ENCODE measurements at places on chromosomes 16 and 17.

GRCh38 chr17:40813804-40814203 is 8.6 kb downstream of the KRT10 start:
- no peak for DNase-seq

GRCh38 chr16:47262938-47263337 is 119.2 kb upstream of the NETO2 start:
- no peak for DNase-seq

- no peak for DNase-seq
These were observed 53.0 kb downstream of the N4BP1 start for GRCh38 chr16:48556913-48557351.

- DNase-seq, result no peak
These were observed 868 bp downstream of the MED13 start for GRCh38 chr17:62064029-62064790.

DNA sequence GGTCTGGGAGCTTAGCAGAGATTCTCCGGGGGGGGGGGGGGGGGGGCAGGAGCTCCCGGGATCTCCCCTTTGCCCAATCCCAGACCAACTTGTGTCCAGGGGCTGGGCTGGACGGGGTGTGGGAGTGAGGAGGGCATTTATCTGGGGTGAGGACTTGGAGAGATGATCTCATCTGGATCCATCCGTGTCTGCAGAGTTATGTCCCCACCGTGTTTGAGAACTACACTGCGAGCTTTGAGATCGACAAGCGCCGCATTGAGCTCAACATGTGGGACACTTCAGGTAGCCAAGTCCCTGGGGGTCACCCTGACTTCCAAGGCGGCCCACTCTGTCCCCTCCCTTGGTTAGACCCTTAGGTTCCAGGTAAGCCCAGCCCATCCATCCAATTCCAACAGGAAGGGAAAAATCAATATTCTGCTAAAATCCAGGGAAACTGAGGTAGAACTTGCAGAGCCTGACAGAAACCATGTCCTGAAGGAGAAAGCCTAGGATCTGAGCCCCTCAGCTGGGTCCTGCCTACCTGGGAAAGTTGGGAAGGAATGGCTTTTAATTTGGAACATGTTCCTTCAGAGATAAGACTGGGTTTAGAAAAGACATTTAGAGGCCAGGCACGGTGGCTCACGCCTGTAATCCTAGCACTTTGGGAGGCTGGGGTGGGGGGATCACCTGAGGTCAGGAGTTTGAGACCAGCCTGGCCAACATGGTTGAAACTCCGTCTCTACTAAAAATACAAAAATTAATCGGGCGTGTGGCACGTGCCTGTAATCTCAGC is 921 bp downstream of the RND2 start:
- DNase-seq, result no peak

DNA sequence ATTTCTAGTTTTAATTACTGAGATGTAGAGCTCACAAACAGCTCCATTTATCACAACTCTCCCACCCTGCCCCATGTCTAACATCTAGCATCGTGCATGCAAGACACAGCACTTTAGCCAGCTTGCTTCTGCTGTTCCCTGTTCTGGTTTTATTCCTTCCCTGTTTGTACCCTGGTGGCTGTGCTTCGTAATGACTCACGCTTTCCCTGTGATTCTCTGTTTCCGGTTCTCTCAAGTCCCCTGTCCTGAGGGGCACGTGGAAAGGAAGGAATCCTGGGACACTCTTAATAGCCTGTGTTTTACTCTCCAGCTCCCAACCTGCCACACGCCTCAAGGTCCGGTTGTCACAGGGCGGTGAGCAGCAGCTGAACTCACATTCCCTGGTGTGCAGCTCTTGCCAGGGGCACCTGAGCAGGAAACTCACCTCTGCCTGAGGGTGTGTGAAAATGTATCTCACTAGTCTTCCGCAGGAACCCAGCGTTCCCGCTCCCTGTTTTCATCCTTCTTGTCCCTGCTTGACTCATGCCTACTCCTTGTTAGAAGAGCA is 10.6 kb downstream of the SHISA6 start:
- DNase-seq, result no peak

- no peak for DNase-seq
These were observed 40.7 kb upstream of the DLX4 start for GRCh38 chr17:49928126-49928800.

DNA sequence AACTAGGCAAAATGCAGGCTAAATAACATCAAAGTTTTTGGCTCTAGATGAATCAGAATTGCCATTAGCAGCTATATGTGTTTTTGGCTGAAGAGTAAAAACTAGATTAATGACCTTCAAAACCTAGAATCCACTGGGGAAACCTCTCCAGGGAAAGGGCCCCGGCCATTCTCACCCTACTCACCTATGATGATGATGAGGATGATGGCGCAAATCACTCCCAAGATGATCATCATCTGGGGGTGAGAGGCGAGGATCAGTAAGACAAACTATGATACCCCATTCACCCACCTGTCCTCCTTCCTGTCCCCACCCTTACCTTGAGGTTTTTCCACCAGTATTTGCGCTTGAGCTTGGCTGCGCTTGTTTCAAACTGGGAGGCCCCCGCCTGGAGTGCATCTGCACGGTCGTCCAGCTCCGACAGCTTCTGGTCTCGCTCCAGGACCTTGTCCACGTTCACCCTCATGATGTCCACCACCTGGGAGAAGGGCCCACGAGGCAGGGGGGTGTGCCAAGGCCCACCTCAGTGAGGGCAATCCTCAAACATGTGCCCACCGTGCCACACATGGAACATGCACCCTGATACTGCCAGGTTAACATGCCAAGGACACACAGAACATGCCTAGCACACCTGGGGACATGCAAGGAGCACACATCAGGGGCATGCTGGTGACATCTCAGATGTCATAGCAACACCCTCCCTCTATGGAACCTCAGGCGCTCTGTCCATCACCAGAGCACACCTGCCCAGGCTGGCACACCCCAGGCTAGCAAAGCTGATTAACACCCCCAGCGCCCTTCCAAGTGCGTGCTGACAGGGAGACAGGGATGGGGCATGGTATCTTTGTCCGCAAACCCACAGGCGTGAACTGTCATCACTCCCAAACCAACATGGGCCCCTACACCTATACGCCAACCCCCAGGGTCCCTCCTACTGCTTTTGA is 1.2 kb downstream of the VAMP2 start:
- DNase-seq, result no peak
